ENCODE measurements at places on chromosomes 7 and 10.

DNA sequence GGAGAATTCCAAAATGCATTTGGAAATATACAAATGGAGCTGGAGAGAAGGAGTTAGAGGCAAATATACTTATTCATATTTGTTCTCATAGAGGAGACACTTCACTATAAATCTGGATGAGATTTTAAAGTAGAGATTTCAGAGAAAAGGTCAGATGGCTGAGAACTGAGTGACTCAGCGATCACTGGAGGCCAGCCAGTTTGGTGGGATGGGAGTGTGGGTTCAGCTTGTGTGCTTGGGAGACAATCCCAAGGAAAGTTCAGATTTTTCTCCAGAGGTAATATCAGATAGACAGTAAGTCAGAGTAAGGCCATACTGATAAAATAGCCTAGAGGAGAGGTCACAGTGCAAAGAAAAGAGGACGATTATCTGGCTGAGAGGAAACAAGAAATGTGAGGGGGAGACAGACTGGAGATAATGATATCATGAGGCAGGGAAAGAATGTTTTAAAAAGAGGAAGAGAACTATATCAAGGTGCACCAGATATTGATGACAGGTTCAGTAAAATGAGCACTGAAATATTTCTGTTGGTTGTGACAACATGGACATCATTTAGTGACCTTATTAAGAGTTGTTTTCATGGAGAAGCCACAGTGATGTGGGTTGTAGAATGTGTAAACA, 67.0 kb downstream of the MDFIC start:
- no peak for DNase-seq

GRCh38 chr7:40972426-40972825, 730.5 kb downstream of the INHBA start:
- no peak for DNase-seq

DNA sequence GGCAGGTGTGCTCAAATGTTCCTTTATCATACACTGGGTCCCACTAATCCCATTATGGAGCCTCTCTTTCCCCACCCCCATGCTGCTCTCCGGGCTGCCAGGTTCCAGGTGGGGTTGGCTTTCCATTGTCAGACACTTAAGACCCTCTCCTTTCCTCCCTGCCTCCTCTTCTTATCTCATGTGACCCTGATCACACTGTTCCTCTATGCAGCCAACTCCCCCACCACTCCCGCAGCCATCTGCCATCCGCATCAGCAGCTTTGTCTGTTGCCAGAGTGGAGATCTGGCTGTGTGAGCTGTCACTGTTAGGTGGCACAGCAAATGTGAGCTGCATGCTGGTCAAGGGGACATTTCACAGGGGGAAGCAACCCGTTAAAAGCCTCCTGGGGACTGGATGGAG, 391.4 kb downstream of the TNS3 start:
- DNase-seq: no peak

- DNase-seq: no peak
Observed at GRCh38 chr10:19767876-19768275, 48.4 kb upstream of the PLXDC2 start.

DNA sequence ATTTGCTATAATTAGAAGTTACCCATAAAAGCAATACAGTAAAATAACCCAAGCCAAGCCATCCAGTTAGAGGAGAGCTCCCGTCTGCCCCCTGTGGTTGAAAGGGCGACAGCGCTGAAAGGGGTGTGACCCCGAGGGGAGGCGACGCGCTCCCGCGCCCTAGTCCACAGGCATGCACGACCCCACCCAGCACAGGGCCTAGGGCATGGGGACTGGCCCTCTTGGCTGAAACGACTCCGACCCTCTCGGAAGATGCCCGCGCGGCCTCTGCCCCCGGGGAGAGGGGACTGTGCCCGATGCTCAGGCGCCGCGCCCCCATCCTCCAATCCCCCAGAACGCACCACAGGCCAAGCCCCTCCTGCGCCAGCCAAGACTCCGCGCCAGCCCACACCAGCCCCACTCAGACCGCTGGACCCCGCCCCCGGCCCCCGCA, 64.0 kb downstream of the CSGALNACT2 start:
- no peak for DNase-seq

DNA sequence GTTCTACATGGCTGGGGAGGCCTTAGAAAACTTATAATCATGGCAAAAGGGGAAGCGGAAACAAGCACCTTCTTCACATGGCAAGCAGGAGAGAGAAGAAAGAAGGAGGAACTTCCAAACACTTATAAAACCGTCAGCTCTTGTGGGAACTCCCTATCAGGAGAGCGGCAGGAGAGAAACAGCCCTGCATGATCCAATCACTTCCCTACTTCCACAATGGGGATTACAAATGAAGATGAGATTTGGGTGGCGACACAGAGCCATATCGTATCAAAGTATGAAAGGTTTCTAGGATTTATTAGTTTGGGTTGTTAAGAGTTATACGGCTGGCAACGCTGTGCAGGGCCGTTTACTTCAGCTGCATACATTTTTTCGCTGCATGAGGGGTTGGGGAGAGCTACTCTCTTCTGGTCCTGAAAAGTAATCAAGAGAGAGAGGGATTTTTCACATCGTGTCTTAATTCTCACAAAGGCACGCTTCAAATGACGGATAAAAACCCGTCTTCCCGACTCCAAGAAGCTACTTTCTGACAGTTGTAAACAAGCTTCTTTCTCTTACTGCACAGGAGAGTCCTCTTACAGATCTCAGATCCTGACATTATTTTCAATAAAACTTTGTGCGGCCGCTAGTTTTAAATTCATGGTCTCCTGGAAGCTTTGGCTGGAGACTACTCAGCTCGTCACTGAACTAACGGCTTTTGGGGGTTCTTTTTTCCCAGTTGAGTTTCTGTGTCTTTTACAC, 751 bp upstream of the GTPBP10 start:
- DNase-seq: no peak

DNA sequence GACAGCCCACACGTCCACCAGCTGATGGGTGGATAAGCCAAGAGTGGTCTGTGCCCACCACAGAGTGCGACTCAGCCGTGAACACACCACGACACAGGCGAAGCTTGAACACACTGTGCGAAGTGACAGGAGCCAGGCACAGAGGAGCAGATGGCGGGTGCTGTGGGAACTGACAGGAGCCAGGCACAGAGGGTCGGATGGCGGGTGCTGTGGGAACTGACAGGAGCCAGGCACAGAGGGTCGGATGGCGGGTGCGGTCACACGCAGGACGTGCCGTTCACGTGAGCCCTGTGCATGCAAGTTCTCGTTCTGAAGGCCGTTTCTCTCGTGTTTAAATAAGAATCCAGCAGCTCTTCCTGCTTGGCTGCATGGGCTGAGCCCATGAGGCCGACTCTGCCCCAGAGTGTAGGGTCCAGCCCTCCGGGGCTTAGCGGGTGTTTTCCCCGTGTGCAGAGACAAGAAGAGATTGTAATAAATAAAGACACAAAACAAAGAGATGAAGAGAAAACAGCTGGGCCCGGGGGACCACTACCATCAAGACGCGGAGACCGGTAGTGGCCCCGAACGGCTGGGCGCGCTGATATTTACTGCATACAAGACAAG, 5.9 kb upstream of the ADAP1 start:
- DNase-seq: no peak

DNA sequence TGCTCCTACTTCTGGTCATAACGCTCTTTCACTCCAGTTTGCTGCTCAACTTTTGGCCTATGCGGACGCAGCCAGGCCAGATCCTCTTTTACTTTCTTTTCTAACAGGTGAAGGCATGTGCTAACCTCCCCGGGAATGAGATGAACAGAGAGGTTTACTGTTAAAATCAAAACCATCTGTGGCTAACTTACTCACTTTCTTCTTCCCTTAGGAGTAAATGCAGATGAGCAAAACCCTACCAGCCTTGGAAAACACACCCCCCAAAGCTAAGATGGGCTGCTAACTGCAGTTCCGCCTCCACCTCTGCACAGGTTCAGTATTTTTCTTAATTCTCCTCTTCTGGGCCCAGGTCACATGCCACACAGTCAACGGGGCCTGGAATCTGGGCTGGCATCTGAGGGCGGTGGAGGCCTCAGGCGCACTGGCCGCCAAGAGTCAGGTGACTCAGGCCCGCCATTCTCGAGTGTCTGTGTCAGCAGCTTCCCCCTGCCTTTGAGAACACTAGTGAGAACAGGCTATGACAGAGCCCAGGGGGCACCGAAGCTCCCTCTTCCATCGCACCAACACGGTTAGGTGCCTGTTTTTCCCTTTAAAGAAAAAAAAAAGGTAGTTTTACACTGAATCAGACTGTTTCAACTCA, 11.1 kb downstream of the FAM53B start:
- no peak for DNase-seq

DNA sequence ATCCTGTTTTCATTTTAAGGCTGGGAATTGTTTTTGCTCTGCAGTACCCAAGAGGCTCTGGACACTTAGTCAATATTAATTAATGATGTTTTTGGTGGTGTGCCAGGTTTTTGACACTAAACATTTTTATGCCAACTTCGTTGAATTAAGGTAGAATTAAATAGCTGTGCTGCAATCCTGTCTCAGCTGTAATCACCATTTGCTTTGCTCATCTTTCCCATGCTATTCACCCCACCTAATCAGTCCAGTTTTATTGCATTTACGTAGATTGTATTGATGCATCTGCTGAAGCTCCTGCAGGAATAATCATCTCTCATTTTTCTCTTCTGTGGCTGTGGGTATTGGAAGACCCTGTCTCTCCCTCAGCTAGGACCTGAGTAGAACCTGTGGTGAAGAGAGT, 52.6 kb upstream of the TRUB1 start:
- no peak for DNase-seq

DNA sequence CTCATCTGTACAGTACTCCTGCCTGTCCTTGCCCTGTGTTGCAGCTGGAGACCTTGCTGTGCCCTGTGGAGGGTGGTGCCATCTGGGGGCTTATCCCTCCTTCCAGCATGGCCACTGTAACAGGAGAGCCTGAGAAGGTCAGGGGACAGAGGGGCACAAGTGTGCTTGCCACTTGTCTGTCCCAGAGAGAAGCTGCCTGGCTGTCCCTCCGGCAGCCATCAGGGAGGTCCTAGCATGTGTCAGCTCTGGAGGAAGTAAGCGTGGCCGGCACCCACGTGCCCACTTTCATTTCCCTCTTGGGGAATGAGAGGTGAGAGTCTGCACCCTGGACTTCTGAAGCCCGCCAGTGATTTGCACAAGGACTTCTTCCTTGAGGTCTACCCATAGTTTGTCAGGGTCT, 97.0 kb upstream of the PPIF start:
- no peak for DNase-seq

DNA sequence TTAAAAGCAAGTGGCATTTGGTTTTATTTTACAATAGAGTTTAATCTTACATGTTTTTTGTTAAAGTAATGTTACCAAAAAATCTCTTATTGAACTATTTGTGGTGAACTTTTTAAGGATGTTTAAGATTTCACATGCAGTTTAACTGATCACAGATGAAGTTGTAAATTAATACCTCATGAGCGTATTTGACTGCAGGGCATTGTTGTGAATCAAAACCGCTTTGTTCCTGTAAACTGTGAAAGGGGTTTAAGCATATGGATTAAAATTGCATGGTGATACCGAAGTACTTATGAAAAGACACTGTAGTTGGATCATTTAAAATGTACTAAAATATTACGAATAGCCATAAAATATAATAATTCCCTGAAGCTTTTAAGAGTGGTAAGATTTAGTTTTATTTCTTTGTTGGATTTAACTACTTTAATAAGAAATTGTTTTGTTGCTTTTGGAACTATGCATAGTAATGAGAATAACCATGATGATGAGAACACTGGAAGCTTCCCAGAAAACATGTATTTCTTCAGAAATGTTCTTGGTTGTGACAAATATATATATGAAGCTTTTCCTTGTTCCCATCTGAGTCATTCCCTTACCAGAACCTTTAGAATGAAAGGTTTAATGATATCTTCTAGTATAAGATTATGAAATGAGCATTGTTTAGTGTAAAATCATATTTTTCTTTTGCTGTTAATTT, 131.3 kb downstream of the ADK start:
- DNase-seq: no peak

GRCh38 chr10:114559636-114560035, 98.4 kb downstream of the ABLIM1 start:
- no peak for DNase-seq

DNA sequence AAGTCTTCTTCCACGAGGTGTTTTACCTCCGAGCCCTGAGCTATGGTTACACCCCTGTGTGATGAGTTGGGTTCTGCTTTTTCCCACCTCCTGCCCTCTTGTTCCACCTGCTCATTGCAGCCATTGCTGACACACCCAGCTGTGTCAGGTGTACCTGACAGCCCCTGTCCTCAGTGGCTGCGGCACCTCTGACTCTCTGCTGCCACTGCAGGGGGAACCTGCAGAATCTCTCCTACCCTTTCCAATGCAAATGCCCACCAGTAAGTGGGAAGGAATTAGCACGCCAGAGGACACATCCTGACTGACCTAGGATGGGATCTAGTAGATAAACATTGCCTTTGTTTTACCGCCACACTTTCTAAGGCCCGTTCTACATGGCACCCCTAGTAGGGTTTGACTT, 600.9 kb upstream of the MKI67 start:
- DNase-seq: no peak

- no peak for DNase-seq
Observed at GRCh38 chr7:437329-438251, 82.1 kb downstream of the PDGFA start.

GRCh38 chr7:150631866-150632864, at the start of gene GIMAP6:
GIMAP6 (minus strand) TSS chr7:150632385; CDS start chr7:150630142, 2,243 bp downstream.
- no peak for DNase-seq

DNA sequence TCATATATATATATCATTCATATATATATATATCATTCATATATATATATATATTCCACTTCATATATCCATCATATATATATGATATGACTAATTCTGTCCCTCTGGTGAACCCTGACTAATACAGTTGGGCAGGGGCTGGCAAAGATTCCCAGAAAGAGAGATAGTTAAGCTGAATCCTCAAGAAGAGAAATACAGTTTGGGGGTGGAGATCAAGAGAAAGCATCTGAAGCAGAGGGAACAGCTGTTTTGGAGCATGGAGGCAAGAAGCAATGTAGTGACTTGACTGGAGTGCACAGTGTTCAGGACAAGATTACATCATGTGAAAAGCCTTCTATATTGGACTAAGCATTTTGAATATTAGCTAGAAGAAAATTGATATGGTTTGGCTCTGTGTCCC, 540.7 kb downstream of the MAGI2 start:
- DNase-seq: no peak

DNA sequence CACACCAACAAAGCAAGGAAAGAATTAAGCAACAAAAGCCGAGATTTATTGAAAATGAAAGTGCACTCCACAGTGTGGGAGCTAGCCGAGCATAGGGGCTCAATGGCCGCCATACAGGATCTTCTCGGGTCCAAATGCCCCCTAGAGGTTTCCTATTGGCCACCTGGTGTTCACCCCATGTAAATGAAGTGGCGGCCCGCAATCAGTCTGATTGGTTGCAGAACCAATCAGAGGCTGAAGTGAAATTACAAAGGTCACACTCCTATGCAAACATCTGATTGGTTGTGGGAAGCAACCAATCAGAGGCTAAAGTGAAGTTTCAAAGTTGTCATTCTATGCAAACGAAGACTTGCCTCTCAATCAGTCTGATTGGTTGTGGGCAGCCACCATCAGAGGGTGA, 61.8 kb upstream of the SLC35B4 start:
- DNase-seq: no peak

Measured in amygdala (tissue), 56 donors.